Activated CD4-positive, alpha-beta T cell treated with anti-CD3 and anti-CD28 coated beads for 1 hour (primary cell): ENCODE measurements at places on chromosomes 5 and 9.

DNA sequence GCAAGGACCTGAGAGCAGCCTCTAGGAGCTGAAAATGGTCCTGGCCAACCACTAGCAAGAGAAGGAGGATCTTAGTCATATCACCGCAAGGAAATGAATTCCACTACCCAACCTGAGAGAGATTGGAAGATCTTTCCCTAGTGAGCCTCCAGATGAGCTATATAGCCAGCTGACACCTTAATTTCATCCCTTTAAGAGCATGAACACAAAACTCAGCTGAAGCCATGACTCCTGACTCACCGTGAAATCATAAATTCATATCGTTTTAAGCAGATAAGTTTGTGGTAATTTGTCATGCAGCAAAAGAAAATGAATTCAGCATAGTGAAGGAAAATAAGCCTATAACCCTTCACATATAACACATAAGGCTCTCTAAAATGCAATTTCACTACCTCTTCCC, 23.5 kb downstream of the MAPKAP1 start:
- DNase-seq = no peak

DNA sequence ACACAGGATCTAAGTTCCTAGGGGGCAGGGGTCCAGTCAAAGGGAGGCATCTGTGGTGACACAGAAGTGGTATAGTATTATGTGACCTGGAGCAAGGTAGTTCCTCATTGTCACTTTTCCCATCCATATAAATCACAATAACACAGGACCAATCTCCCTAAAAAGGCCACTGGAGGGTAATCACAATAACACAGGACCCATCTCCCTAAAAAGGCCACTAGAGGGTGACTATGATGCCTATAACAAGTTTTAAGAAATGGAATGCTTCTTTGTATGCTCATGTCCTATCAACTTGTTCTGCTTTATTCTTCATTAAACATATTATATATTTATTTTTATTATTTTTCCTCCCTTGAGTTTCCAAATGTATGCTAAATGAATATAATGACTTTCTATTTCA, 254.6 kb downstream of the ASTN2 start:
- DNase-seq = no peak

DNA sequence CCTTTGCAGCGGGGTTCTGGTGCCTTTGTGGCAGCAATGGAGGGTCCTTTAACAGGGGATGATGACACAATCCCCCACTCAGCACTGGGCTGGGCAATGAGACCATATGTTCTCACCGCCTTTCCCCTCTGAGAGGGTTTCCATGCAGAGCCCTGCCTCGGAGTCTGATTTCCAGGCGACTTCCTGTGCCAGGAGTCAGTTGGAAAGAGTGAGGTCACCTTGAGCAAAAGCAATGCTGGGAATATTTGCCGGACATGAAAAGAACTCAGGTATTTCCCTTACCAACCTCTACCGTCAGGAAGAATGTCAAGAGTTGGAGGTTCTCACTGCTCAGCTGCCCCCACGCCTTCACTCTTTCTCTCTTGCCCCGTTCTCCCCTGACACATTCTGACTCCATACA, 284.2 kb upstream of the IRX1 start:
- no peak for DNase-seq

- DNase-seq = no peak
Measured at GRCh38 chr9:131060900-131061630, 35.3 kb upstream of the AIF1L start.

DNA sequence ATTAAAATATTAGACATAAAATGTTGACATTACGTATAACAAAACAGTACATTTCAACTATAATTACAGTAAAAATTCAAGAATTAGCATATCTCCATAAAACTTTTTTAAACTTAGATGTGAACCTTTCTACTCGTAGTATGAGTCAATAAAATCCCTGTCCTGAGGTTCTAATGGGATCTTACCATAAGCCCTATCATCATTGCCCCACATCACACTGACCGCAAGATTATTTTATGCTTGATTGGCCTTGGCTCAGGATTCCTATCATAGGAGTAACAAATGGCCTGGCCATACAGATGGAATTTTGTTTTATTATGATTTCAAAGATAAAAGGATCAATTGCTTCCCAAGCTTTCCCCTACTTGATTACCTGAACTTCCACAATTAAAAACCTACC, 238.3 kb downstream of the MEF2C start:
- DNase-seq = no peak

DNA sequence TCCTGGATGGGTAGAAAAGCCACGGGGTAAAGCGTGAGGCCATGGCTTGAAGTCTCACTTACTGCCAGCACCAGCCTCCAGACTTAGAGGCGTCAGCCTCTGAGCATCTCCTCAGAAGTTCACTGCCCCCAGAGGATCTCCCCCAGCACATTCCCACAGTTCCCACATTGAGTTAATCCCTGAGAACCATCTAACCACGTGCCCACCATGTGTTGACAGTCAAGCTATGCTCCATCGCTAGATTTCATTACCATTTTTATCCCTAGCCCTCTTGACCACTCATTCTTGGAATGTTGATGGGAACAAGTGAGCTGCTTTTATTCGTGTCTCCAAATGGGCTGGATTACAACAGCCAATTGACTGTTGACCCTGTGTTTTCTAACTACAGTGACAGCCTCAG, 283.3 kb upstream of the IRX1 start:
- no peak for DNase-seq

DNA sequence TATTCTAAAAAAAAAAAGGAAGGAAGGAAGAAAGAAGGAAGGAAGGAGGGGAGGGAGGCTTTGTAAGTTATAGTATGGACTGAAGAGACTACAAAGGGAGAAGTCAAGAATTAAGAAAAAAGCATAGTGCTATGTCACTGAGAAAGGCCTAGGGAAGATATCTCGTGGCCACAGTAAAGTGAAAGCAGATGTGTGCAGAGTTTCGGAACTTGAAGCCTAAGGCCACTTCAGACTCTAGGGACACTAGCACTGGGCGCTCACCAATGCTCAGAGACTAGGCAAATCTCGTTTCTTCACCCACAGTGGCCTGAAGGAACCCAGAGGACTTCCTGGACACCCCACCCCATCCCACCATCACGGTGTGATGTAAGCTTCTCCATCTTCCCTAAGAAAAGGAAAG, 181.4 kb upstream of the TRPM3 start:
- no peak for DNase-seq

GRCh38 chr9:115930472-115930871, 223.1 kb upstream of the PAPPA start:
- DNase-seq = no peak

- DNase-seq = no peak
Measured at GRCh38 chr5:137333928-137334327, 165.2 kb downstream of the SPOCK1 start.

DNA sequence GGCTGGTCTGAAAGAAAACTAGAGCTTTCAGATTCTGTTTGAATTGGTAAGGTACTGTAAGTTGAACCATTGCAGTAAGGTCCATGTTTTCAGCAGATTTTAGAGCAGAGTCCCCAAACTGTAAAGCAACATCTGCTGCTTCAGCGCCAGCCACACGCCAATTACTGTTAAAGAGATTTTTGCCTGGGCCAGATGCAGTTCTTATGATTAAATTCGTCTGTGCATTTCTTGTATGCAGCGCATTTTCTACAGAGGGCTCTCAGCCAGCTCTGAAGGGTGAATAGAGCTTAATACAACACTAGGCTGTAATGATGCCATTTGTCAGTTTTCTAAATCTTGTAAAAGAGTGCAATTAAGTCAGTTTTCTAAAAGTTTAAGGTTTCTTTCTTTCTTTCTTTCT, 246.3 kb downstream of the COX7C start:
- DNase-seq = no peak

- DNase-seq = no peak
Measured at GRCh38 chr9:108978205-108978604, 35.1 kb downstream of the CTNNAL1 start.

DNA sequence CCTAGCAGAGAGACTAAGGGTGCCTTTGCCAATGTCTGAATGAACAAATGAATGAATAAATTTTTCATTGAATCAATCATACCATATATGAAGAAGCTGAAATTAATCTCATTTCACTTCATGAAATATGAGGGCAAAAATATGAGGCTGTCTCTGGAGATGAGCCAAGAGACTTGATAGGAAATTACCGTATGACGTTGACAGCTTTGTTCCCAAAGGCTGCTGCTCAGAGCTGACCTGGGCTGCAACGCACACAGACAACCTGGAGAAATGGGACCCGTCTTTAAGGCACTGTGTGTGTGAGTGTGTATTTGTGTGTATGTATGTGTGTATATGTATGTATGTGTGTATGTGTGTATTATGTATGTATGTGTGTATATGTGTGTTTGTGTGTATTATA, 226.1 kb downstream of the IRX2 start:
- DNase-seq = no peak

DNA sequence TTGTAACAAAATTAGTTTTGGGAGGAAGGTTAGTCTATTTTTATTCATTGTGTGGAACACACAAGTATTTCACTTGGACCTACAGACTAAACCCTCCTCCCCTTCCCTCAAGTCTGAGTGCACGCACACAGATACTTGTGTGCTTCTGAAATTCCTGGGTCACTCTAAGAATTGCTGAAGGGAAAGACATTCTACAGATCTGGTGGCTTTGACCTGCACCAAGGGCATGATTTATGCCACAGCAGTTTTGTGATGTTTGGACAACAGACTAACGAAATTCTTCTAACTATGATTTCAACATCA, 150.5 kb downstream of the ARL15 start:
- no peak for DNase-seq

- no peak for DNase-seq
Measured at GRCh38 chr5:54994628-54995027, 9.2 kb upstream of the ESM1 start.

DNA sequence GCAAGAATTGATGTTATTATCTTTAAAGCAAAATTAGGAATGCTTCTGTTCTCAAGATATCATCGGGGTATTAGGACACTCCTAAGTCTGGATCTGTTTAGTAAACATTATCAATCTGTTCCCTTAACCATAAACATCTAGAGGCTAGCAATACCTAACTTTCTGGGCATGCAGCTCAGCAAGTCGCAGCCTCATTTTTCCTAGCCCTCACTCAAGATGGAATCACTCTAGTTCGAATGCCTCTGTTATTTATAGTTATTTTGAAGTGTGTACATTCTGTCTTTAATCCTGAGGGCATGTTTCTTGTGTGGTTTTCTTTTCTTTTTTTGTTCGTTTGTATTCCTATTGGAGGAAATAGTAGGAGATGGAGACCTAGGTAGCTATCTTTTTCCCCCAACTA, 66.9 kb downstream of the FER start:
- no peak for DNase-seq

GRCh38 chr5:118967059-118967508, 21.3 kb downstream of the DTWD2 start:
- no peak for DNase-seq

DNA sequence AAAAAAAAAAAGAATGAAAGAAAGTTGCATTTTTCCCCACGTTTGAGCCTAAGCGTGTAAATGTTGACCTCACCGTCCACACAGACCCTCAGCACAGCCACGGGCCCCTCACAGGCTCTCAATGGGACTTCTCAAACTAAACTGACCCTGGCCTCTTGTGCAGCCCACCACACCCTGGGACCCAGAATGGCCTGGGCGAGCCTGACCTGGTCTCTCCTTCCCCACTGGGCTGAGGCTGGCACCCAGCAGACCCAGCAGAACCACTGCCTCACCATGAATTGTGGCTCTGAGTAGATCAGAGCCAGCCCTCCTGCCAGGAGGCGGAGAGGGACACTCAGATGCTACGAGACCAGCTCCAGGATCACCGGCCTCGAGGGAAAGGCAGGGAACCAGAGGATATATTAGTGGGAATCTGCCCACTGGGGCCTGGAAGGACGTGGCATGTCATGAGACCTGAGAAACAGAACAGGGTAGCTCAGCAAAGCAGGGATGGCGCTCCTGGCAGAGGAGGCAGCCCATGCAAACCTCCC, 124.4 kb downstream of the ZNF354C start:
- DNase-seq = no peak

DNA sequence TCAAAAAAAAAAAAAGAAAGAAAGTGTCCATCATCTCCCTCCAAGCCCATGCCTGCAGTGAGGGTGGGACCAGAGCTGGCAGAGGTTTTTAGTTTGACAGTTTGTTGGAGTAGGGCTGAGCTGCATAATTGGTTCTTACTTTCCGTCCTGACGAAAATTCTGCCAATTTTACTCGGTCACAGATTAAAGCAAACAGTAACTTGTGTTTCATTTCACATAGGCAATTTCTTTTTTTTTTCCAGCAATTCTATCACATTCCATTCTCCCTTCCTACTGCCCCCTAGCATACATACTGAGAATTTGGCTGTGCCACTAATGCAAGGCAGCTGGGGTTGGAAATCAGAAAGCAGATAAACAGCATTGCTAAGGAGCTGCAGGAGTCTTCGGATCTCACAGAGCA, 132.4 kb downstream of the FRMD3 start:
- DNase-seq = no peak

GRCh38 chr9:136981588-136982231, 1.1 kb upstream of the LCNL1 start:
- no peak for DNase-seq

DNA sequence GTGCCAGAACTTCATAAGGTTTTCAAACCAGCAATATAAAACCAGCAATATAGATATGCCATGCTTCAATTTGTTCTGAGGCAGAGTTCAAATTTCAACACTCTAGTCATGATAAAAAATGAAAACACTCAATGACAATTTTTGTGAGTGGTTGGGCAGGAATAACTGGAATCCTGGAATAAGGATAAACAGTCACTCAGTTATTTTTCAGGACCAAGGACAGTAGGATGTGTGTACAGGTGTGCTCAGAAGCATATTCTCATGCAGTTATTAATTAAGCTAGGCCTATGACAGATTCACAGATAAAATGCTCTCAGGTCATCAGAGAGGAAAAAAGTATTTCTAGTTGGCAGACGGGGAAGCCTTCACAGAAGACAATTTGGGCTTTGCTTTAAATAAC, 117.3 kb upstream of the PPP2R2B start:
- DNase-seq = no peak

DNA sequence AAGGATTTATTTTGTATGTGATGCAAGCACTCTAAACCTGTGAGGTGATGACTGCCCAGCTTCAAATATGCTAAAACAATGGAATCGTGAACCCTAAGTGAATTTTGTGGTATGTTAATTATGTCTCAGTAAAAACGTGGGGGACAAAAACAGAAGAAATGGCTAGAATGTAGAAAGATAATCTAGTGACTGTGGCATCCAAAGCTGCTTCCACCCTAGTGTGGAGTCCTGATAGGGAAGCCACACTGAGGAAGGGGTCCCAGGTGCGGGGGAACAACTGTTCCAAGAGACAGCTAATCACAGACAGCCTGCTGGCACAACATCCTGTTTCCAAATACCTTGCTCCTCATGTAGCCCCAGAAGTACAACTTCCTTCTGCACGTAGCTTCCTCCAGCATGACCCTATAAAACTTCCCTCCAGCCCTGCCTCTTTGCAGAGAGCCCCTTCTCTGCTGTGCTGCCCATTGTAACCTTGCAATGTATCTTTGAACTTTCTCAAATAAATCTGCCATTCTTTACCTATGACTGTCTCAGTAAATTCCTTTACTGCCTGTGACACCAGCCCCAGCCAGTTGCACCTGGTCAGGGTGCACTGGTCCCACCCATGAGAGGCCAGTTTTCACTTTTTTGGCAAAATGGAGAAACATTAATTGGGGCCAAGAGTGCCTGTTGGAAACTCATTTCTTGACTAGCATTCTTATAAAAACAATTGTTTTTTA, 4.9 kb downstream of the GMCL2 start:
- DNase-seq = no peak
